ENCODE measurements at places on chromosomes 4 and X.

- no peak for DNase-seq
Observed at GRCh38 chr4:108398316-108398715, 222.1 kb upstream of the RPL34 start.

- no peak for DNase-seq
Observed at GRCh38 chr4:188127214-188127874, 11.9 kb upstream of the TRIML1 start.

GRCh38 chrX:71941145-71941544 lies 30.5 kb downstream of the NHSL2 start:
- DNase-seq = no peak

- DNase-seq = no peak
Observed at GRCh38 chr4:7985891-7986441, 46.3 kb upstream of the AFAP1 start.

DNA sequence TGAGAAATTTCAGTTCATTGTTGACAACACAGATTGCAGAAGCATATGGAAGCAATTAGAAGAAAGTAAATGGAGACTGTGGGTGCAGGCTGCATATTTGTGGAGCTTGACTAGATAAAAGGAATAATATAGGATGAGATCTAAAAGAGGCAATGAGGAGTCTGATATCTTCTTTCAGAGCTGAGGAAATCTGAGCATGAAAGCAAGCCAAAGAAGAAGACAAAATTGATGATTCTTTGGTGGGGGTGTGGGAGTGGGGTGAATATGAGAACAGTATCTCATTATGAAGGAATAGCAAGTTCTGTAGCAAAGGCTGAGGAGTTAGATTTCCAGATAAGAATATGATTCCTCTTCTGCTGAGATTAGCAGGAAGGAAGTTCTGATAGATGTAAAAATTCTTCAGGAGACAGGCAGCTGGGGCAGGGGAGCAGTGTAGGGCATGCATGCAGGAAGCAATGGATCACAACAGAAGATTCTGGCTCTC lies 6.1 kb upstream of the PDHA2 start:
- DNase-seq = no peak

- DNase-seq = no peak
Observed at GRCh38 chr4:76208005-76208765, 5.4 kb downstream of the SCARB2 start.

GRCh38 chr4:54225598-54226403 lies 3.3 kb upstream of the PDGFRA start:
- DNase-seq = no peak

DNA sequence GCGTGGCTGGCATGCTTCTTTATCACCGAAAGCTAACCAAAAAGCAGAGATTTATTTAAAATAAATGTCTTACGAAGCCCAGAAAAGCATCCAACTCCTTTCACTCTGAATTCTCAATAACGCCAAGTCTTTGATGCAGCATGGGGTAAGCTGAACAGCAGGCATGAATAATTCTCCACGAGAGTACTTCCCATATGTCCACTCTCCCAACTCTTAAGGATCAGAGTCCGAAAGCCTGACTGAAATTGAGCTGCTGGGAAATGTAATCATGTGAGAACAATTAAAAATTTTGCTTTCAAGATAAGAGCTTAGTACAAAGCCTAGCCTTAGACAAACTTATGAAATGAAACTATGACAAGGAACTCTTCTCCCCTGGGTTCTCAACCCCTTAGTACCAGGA lies 7.5 kb upstream of the SLC39A8 start:
- no peak for DNase-seq

GRCh38 chr4:174418640-174419212 lies 103.6 kb downstream of the HPGD start:
- no peak for DNase-seq

DNA sequence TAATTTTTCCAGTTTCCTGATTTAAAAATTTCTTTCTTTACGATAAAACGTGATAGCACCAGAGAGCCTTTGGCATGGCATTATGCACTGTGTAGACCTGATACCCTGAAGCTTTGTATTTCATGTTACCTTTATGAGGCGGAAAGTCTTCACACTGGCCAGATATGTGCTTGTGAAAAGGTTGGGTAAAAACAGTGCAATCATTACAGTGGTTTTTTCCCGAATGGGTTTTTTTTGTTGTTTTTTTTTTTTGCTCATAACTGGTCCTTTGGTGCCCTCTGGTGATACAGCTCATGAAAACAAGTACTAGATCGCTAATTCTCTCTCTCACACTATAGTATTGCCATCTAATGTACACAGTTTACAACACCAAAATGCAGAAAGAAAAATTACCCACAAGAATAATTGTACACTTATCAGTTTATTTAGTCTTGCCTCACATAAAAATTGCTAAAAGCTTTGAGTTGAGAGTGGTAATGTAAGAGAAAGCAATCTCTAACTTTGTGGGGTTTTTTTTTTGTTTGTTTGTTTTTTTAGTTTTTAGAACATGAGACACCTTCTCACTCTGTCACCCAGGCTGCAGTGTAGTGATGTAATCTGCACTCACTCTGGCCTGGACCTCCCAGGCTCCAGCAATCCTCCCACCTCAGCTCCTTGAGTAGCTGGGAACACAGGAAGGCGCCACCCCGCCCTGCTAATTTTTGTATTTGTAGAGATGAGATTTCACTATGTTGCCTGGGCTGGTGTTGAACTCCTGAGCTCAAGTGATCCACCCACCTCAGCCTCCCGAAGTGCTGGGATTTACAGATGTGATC lies 21.3 kb downstream of the SPCS3 start:
- DNase-seq = peak; percentile 30

GRCh38 chr4:168744021-168744420 lies 247.2 kb downstream of the PALLD start:
- no peak for DNase-seq

- no peak for DNase-seq
Observed at GRCh38 chrX:54922547-54922946, 1.9 kb downstream of the TRO start.

GRCh38 chrX:18075603-18076002 lies 145.1 kb downstream of the BEND2 start:
- no peak for DNase-seq

DNA sequence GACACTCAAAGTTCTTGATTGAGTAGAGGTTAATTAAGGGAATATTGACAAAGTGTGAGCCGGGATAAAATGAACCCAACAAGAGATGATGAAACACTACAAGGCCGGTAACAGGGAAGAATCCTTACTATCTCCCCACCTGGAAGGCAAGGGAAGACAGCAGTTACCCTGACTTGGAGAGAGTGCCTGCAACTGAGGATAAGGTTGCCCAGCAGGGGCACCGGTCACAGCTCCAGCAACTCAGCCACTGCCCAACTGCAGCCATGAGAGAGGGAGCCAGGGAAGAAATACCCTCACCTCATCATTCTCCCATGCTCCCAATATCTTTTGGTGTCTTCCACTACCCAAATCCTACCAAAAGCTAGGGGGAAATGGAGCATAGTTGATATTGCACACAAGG lies 212.7 kb downstream of the KCTD8 start:
- no peak for DNase-seq

- DNase-seq = no peak
Observed at GRCh38 chrX:37603938-37604409, 32.5 kb downstream of the LANCL3 start.

DNA sequence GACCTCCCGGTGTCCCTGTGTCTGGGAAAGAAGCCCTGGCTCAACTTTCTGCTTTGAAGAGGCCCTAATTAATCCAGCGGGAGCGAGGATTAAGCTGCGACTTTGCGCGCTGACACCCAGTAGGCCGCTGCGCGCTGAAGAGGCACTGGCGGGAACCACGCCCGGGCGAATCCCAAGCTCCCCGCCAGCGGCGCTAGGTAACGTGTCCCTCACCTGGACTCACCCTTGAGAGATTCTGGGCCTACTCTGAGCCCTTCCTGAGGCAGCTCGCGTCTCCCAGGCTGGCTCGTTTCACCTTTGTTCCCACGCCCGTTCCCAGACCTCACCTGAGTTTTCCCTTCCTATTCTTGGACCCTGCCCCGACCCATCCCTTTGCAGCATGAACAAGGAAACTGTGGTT lies 616 bp upstream of the KLHL34 start:
- DNase-seq = peak; percentile 2

- no peak for DNase-seq
Observed at GRCh38 chr4:10119773-10120172, 3.2 kb upstream of the WDR1 start.

GRCh38 chr4:102817613-102818268 lies 9.6 kb downstream of the UBE2D3 start:
- DNase-seq = no peak

DNA sequence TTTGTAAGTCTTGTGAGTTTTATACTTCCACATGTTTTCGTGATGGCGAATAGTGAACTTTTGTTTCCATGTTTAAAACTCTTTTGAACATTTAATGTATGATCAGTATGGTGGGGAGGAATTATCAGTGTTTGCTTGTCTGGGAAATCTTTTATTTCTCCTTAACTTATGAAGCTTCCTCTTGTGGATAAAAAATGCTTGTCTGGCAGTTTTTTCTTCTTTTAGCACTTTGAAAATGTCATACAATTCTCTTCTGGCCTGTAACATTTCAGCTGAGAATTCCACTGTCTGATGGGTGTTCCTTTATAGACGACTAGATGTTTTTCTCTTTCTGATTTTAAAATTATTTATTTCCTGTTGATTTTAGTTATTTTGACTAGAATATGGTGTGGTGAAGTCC lies 576.0 kb downstream of the DACH2 start:
- no peak for DNase-seq

DNA sequence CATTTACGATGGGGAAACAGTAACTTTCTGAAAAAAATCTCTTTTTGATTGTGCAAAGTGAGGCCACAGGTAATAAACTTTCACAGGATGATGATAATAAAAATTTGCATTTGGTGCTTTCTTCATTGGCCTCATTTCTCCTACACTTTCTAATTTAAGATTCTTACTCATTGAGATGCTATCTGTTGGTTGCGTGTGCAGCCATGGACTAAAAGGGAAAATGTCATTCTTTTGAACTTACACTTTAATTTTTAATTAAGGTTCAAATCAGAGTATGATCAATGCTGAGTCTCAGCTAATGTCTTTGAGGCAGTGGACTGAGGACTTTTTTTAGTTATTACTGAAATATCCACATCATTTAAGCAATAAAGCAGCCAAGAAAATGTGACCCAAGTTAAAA lies 87.6 kb downstream of the SEL1L3 start:
- no peak for DNase-seq
